ENCODE measurements at places on chromosomes 4 and X.

GRCh38 chr4:124433044-124433443 is 279.5 kb downstream of the ANKRD50 start:
- no peaks in the 10 kb centered on the region for H3K27me3 ChIP-seq
- H3K27ac ChIP-seq, result no peak overlapping the region
- no peaks in the 10 kb centered on the region for H3K36me3 ChIP-seq
- DNase-seq, result no peak
- H3K4me1 ChIP-seq, result no peaks in the 10 kb centered on the region

GRCh38 chr4:64430933-64431332 is 21.7 kb upstream of the TECRL start:
- H3K27ac ChIP-seq, result no peak overlapping the region
- H3K36me3 ChIP-seq, result no peaks in the 10 kb centered on the region
- no peaks in the 10 kb centered on the region for H3K4me1 ChIP-seq
- DNase-seq, result no peak
- H3K4me3 ChIP-seq, result no peak overlapping the region

- DNase-seq, result no peak
- no peaks in the 10 kb centered on the region for H3K4me1 ChIP-seq
- no peak overlapping the region for H3K27ac ChIP-seq
- peaks cover 7% of the 10 kb centered on the region for H3K27me3 ChIP-seq
- no peak overlapping the region for H3K4me3 ChIP-seq
Observed at GRCh38 chr4:183342541-183343533, 20.6 kb upstream of the CLDN24 start.

DNA sequence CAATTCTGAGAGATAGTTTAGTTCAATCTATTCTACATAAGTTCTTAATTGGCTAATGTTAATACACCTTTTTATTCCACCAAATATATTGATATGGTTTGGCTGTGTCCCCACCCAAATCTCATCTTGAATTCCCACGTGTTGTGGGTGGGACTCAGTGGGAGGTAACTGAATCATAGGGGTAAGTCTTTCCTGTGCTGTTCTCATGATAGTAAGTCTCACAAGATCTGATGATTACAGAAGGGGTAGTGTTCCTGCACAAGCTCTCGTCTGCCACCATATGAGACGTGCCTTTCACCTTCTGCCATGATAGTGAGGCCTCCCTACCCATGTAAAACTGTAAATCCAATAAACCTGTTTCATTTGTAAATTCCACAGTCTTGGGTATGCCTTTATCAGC is 11.3 kb downstream of the PPA2 start:
- H3K4me3 ChIP-seq, result no peak overlapping the region
- DNase-seq, result no peak
- peaks cover 52% of the 10 kb centered on the region for H3K36me3 ChIP-seq
- no peaks in the 10 kb centered on the region for H3K27me3 ChIP-seq
- H3K4me1 ChIP-seq, result peaks cover 16% of the 10 kb centered on the region
- no peak overlapping the region for H3K27ac ChIP-seq

DNA sequence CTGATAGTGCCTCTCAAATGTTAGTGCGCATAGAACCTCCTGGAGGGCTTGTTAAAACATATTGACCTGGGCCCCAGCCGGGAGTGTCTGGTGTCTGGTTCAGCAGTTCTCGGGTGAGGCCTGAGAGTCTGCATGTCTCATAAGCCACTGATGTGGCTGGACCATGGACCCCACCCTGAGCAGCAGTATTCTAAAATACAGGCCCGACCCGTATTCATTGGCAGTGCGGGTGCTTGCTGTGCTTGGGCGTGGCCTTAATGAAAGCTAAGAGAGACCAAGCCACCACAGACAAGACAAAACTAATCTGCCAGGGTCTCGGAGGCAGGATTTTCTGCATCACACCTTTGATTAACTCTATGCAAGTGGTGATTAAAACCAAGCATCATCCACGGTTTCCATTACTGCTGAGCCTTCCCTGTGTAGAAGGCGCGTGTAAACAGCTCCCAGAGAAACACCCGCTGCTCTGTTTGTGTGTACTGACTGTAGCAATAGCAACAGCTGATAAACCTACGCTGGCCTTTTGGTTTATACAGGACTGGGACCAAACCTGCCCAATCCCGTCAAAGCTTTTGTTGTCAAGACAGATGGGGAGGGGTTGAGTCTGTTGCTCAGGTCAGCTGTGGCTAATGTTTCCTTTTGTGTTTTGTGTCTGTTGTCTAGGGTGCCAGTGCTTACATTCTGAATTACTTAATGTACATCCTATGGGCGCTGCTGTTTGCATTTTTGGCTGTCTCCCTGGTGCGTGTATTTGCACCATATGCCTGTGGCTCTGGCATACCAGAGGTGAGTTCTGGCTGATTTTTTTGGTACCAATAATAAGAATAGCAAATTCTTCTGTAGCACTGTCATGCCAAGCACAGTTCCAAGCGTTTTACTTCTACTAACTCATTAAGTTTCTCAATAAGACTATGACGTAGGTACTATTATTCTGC is 40.8 kb downstream of the CLCN4 start:
- no peak for DNase-seq
- H3K27me3 ChIP-seq, result peaks cover 4% of the 10 kb centered on the region
- H3K36me3 ChIP-seq, result no peaks in the 10 kb centered on the region

GRCh38 chr4:155377276-155377675 is 511 bp upstream of the MAP9 start:
- no peaks in the 10 kb centered on the region for H3K36me3 ChIP-seq
- H3K27ac ChIP-seq, result no peak overlapping the region
- DNase-seq, result no peak
- H3K4me1 ChIP-seq, result peaks cover 15% of the 10 kb centered on the region

DNA sequence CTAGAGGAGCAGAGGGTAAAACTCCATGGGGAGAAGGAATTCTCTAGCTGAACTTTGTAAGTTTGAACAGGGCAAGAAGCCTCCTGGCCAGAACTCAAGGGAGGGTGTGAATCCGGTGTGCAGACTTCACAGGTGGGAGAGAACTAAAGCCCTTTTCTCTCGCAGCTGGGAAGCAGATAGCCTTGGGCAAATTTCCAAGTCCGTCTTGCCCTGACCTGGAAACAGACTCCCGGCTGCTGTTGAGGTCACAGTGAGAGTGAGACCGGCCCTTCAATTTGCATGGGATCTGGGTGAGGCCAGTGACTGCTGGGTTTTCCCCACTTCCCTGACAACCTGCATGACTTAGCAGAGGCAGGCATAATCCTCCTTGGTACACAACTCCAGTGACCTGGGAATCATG is 94.5 kb upstream of the ZNF827 start:
- H3K27me3 ChIP-seq, result peaks cover 9% of the 10 kb centered on the region
- no peak for DNase-seq
- H3K36me3 ChIP-seq, result no peaks in the 10 kb centered on the region
- H3K4me1 ChIP-seq, result peaks cover 4% of the 10 kb centered on the region
- H3K27ac ChIP-seq, result no peak overlapping the region
- H3K4me3 ChIP-seq, result no peak overlapping the region

DNA sequence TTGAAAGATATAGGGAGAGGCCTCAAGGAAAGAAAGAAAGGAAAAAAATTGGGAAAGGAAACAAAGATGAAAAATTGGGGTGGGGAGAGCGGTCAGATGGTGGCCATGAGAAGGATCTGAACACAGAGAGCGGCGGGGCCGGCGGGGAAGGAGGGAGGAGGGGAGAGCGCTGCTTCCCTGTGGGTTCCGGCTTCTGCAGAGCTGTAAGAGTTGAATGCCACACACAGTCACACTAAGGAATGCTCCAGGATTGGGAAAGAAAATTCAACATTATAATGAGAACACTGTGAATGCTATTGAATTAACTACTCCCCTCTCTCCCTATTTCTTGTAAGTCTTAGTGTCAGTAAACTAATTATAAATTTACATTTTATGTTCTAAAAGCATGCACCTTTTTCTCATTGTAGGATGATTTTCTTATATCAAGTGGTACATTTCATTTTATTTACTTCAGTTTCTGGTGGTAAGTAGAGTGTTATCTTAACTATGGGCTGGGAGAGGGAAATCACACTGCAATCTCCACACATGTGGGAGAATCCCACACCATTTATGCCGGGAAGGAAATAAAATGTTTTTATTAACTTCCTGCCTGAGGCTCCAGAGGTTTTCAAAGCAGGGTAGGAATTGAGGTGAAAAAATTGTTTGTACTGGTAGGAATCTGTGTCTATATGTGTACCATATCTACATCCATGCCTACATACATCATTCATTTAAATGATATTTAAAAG is 904 bp downstream of the F11 start:
- no peaks in the 10 kb centered on the region for H3K36me3 ChIP-seq
- DNase-seq, result no peak
- H3K27me3 ChIP-seq, result peaks cover 16% of the 10 kb centered on the region

- peak overlapping the region; percentile 89 for H3K27ac ChIP-seq
- no peak for DNase-seq
Observed at GRCh38 chr4:145130130-145130529, 32.0 kb downstream of the ABCE1 start.

- peaks cover 13% of the 10 kb centered on the region for H3K4me1 ChIP-seq
- no peak for DNase-seq
- H3K27ac ChIP-seq, result no peak overlapping the region
- H3K27me3 ChIP-seq, result no peaks in the 10 kb centered on the region
- no peak overlapping the region for H3K4me3 ChIP-seq
Observed at GRCh38 chr4:38102957-38103588, 142.9 kb downstream of the PTTG2 start.

GRCh38 chrX:103741879-103742278 is 31.2 kb downstream of the TMEM31 start:
- no peaks in the 10 kb centered on the region for H3K4me1 ChIP-seq
- no peaks in the 10 kb centered on the region for H3K27me3 ChIP-seq
- DNase-seq, result no peak
- no peaks in the 10 kb centered on the region for H3K36me3 ChIP-seq
- H3K27ac ChIP-seq, result no peak overlapping the region
- no peak overlapping the region for H3K4me3 ChIP-seq
